ENCODE measurements at places on chromosomes 3 and 15.

DNA sequence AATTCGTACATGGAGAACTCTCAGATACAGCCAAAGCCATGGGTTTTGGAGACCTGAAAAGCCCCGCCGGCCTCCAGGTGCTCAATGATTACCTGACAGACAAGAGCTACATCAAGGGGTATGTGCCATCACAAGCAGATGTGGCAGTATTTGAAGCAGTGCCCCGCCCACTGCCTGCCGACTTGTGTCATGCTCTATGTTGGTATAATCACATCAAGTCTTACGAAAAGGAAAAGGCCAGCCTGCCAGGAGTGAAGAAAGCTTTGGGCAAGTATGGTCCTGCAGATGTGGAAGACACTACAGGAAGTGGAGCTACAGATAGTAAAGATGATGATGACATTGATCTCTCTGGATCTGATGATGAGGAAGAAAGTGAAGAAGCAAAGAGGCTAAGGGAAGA is 23.5 kb downstream of the MYO5A start:
- no peak for DNase-seq

DNA sequence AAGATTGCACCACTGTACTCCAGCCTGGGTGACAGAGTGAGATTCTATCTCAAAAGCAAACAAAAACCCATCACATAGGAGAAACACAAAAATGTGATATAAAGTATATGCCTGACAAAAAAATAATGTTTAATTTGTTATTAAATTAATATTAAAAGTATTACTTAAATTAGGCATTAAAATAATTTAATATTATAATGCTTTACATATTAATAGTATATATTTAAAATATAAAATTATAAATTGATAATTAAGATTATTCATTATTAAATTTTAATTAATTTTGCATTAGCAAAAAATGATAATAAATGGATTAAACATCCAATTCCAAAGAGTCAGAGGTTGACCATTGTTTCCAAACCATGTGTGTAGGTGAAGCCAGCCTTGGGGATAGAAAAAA is 22.0 kb upstream of the GABRA5 start:
- DNase-seq = no peak

DNA sequence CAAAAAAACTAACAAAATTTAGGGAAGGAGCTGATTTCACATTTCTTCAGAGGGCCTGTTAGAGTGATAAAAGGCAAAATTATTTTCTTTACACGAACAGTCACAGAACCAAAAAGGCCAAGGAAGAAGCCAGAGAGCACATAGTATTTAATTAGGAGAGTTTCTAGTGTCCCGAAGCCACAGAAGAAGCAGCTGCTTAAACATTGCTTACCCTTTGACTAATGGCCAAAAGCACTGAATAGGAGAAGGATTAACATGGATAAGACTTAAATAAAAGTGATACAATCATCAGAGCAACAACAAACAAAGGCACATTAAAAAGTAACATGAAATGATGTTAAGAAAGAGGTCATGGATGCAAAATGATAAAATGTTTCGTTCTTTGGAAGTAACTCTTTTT is 98.6 kb downstream of the CHL1 start:
- DNase-seq = no peak

DNA sequence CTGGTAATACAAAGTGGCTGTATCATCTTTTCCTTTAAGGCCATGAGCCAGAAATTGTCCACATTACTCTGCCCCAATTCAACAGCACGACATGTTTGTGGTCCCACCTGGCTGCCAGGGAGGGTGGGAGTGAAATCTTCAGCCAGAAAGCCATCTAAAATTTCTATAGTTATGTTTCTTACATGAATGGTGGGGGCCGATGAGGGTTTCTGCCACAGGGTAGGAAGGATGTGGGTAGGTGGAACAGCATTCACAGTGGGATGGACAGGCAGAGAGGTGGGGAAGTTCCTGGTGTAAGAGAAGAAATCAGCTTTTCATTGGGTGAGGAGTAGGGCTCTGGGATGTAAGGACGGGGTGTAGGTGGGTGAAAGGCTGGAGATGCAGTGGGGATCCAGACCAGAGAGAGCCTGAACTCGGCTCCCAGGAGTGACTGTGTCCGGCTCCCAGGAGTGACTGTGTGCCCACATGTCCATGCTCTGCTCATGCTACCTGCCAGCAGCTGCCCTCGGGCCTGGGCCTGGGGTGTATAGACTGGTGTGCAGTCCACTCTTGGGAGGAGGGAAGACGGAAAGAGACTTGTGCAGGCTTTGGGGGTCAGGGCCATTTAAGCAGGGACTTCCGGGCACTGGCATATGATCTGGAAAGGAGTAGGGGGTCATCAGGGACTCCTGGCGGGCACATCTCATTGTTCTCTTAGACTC is 3.8 kb upstream of the FBLN2 start:
- DNase-seq = no peak

DNA sequence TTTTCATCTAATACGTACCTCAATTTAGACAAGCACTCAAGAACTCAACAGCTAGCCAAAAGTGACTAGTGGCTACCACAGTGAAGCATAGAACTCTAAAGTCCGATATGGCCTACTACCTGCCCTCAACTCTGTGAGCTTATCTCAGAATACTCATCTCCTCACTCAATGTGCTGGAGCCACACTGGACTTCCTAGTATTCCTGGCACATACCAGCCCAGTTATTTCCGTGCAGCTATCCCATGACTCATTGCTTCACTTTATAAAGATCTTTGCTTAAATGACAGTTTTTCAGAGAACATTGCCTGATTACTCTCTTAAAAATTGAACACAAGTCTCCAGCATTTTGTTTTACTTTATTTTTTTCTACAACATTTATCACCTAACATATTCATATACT is 524.7 kb downstream of the PYDC2 start:
- no peak for DNase-seq

DNA sequence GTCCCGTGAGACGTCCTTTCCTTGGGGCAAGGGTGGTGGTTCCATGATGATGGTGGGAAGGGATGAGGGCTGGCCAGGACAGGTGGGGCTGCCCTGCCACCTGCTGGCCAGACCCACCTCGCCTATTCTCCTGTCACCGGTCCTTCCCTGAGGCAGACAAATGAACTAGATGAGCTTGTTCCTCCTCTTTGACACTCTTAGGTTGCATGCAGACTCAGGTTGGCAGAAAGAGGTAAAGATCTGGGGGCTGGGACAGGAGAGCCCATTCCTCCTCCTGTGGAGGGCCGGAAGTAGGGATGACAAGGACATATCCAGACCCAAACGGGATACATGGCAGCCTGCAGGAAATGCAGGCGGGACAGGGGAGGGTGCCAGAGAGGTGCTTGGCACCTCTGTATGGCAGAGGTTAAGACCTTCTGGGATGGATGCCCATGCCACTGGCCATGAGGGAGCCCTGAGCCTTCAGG is 38.6 kb downstream of the ACSBG1 start:
- DNase-seq = no peak

DNA sequence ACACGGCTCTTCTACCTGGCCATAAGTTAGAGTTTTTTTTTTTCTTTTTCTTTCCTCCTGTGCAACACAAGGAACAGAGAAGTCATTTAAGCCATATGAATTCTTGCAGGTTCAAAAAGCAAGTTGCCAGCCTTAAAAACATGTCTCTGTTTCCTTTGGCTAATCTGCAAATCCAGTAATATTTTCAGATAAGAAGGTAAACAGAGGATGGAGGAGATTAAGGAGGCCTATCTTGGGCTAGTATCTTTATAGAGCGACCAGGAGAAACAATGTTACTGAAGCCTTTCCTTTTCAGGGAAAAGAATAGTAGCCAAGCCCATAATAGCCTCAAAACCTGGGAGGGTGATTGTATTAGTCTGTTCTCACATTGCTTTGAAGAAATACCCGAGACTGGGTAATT is 20.9 kb upstream of the LMCD1 start:
- no peak for DNase-seq

- DNase-seq = no peak
Observed at GRCh38 chr15:24678485-24678884, 2.9 kb downstream of the NPAP1 start.

All from femur (tissue), 1 donor.